Activated CD4-positive, alpha-beta memory T cell treated with anti-CD3 and anti-CD28 coated beads for 36 hours (primary cell): ENCODE measurements at places on chromosomes 7 and 10. TPM values are rescaled to one million over a fixed set of nuclear protein-coding genes. Genes with fewer than 3 reads are reported as not detected.

DNA sequence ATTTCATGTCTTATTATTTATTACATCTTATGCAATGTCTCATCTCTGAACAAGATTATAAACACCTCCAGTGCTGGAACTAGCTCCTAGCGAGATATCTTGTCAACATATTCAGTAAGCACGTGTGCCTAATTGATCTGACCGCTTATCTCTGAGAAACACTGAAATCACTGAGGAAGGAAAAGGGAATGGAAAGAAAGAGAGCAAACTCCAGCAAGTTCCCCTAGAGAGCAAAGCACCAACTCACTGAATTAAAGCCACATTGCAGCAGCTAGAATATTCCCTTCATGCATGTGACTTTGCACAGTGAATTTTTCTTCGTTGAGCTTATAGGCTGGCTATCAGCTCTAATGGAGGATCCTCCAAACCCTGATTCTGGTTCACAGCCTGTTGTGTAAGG is 177.1 kb upstream of the FRMD4A start:
- no peaks in the 10 kb centered on the region for H3K27me3 ChIP-seq
- H3K4me3 ChIP-seq, result no peak overlapping the region

GRCh38 chr10:43864656-43865055 is 216.0 kb upstream of the ZNF32 start:
- no peak for DNase-seq
- no peak overlapping the region for H3K4me3 ChIP-seq
- no peaks in the 10 kb centered on the region for H3K27me3 ChIP-seq
- H3K36me3 ChIP-seq, result no peaks in the 10 kb centered on the region
- H3K4me1 ChIP-seq, result peaks cover 6% of the 10 kb centered on the region
- no peak overlapping the region for H3K27ac ChIP-seq

- DNase-seq, result no peak
- H3K4me1 ChIP-seq, result peaks cover 14% of the 10 kb centered on the region
- peaks cover 27% of the 10 kb centered on the region for H3K27me3 ChIP-seq
- no peaks in the 10 kb centered on the region for H3K36me3 ChIP-seq
- H3K4me3 ChIP-seq, result peak overlapping the region; percentile 79
- no peak overlapping the region for H3K27ac ChIP-seq
These were observed 1.7 kb downstream of the SH3PXD2A start for GRCh38 chr10:103853428-103854264.

- no peak for DNase-seq
- no peaks in the 10 kb centered on the region for H3K4me1 ChIP-seq
- no peaks in the 10 kb centered on the region for H3K36me3 ChIP-seq
- H3K4me3 ChIP-seq, result no peak overlapping the region
- peaks cover 2% of the 10 kb centered on the region for H3K27me3 ChIP-seq
These were observed 63.5 kb downstream of the COBL start for GRCh38 chr7:51253157-51253556.

- no peaks in the 10 kb centered on the region for H3K36me3 ChIP-seq
- H3K27me3 ChIP-seq, result no peaks in the 10 kb centered on the region
- no peak for DNase-seq
- no peak overlapping the region for H3K4me3 ChIP-seq
- no peak overlapping the region for H3K27ac ChIP-seq
- H3K4me1 ChIP-seq, result no peaks in the 10 kb centered on the region
These were observed 127.5 kb downstream of the COL28A1 start for GRCh38 chr7:7408001-7408770.

DNA sequence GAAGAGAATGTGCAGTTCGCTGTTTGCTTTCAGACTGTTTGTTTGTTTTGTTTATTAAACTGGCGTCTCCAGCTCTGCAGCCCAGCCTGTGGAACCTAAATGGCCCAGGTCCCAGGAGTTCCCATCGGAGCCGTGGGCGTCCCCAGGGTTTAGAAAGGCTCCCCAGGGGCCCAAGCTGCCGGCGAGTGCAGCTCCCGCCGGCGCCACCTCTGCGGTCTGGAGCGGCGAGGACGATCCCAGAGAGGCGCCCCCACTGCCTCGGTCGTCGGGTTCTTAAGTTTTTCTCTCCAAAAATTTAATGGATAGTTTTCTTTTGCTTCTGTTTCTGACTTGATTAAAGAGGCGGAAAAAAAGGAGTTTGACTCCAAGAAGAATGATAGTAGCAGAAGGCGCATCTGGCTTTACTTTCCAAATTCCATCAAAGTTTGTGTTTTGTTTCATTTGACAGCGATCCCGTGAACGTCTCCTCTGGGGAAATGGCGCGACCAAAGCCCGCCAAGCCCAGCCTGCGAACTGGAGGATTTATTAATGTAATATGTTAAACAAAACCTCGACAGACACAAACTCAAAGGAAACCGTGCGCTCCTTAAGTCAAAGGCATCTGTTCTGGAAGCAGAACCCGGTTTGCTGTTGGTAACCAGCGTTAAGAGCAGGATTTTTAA is 718 bp upstream of the FZD1 start:
- no peaks in the 10 kb centered on the region for H3K36me3 ChIP-seq
- H3K27ac ChIP-seq, result no peak overlapping the region
- H3K4me3 ChIP-seq, result peak overlapping the region; percentile 64
- H3K4me1 ChIP-seq, result peaks cover 1% of the 10 kb centered on the region
- peaks cover 52% of the 10 kb centered on the region for H3K27me3 ChIP-seq
- DNase-seq, result no peak

- H3K27me3 ChIP-seq, result no peaks in the 10 kb centered on the region
- no peaks in the 10 kb centered on the region for H3K36me3 ChIP-seq
- H3K4me1 ChIP-seq, result no peaks in the 10 kb centered on the region
- H3K4me3 ChIP-seq, result no peak overlapping the region
- H3K27ac ChIP-seq, result no peak overlapping the region
- no peak for DNase-seq
These were observed 63.5 kb upstream of the BTBD16 start for GRCh38 chr10:122207596-122207995.

DNA sequence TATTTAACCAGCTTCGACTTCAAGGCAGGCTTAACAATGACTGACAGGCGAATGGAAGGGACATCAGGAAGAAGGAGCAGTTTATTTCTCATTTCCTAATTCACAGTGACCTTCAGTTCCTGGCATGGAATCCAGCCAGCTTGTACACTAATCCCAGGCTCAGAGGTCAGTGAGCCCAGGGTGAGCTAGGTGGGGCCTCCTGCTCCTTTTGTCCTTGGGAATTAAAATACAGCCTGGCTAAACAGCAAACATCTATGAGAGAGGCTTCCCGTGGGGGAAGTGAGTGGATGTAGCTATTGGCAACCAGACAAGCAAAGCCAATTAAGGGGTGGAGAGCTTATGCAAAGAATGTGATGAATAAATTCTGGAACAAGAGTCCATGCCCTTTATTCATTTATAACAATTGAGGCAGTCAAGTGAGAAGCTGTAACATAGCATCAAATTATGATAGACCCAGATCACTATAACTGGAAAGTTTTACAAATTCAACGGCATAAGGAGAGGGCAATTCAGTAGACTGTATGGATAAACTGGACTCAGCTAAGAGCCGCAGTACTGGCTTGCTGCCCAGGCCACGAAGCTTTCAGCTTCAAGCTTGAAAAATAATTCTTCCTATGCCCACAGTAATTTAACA is 57.1 kb downstream of the STK17A start:
- H3K36me3 ChIP-seq, result peaks cover 63% of the 10 kb centered on the region
- H3K4me3 ChIP-seq, result no peak overlapping the region
- DNase-seq, result no peak
- peak overlapping the region; percentile 60 for H3K27ac ChIP-seq
- no peaks in the 10 kb centered on the region for H3K27me3 ChIP-seq
- H3K4me1 ChIP-seq, result peaks cover 77% of the 10 kb centered on the region

- DNase-seq, result no peak
- H3K27ac ChIP-seq, result no peak overlapping the region
- H3K27me3 ChIP-seq, result peaks cover 37% of the 10 kb centered on the region
- peaks cover 2% of the 10 kb centered on the region for H3K36me3 ChIP-seq
These were observed 1.5 kb downstream of the MEST start for GRCh38 chr7:130493275-130493873.

- H3K4me3 ChIP-seq, result no peak overlapping the region
- no peaks in the 10 kb centered on the region for H3K36me3 ChIP-seq
- H3K27me3 ChIP-seq, result peaks cover 3% of the 10 kb centered on the region
- H3K27ac ChIP-seq, result no peak overlapping the region
- H3K4me1 ChIP-seq, result no peaks in the 10 kb centered on the region
These were observed 54.6 kb upstream of the TRIM24 start for GRCh38 chr7:138405496-138405895.

- no peak overlapping the region for H3K27ac ChIP-seq
- no peak for DNase-seq
- no peak overlapping the region for H3K4me3 ChIP-seq
- H3K4me1 ChIP-seq, result peaks cover 14% of the 10 kb centered on the region
- H3K27me3 ChIP-seq, result no peaks in the 10 kb centered on the region
These were observed 32.9 kb downstream of the GPER1 start for GRCh38 chr7:1120791-1121190.

DNA sequence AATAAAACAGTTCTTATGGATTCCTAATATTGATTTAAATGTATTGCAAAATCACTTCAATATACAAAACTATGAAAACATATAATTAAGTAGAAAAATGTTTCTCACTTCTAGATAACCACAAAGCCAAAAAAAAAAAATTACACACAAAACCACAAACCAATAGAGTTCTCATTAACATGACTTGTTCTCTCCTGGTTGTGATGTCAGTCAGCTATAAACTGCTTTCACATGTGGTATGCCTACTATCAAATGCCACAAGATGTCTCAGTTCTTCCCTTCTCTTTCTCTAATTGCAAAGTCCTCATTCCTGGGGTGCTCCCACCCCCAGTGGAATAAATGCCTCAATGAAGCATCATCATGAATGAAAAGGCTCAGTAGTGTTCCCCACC is 16.6 kb downstream of the GNAI1 start:
- no peak for DNase-seq
- no peak overlapping the region for H3K27ac ChIP-seq
- H3K4me1 ChIP-seq, result no peaks in the 10 kb centered on the region
- H3K4me3 ChIP-seq, result no peak overlapping the region
- no peaks in the 10 kb centered on the region for H3K27me3 ChIP-seq

GRCh38 chr10:13990392-13990805 is 340.3 kb downstream of the FRMD4A start:
- H3K27ac ChIP-seq, result no peak overlapping the region
- peaks cover 21% of the 10 kb centered on the region for H3K4me1 ChIP-seq
- no peak for DNase-seq
- no peaks in the 10 kb centered on the region for H3K27me3 ChIP-seq

DNA sequence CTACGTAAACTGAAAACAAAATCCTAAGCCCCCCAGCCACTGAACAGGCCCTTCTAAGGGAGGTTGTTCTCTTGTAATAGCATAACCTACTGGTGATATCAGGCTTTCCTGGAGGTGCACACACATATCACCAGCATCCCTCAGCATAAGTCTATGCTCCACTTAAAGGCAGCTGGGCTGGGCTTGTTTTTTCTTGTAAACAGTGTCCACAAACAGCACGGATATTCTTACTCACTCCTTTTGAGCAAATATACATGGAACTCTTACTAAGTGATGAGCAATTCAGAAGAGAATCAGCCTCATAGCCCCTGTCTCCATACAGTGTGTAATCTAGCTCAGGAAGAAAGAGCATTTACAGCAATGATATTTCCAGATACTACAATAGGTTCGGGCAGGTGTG is 2.4 kb downstream of the LRIT1 start:
- peaks cover 9% of the 10 kb centered on the region for H3K27me3 ChIP-seq
- H3K4me3 ChIP-seq, result no peak overlapping the region
- no peak for DNase-seq
- no peaks in the 10 kb centered on the region for H3K4me1 ChIP-seq

DNA sequence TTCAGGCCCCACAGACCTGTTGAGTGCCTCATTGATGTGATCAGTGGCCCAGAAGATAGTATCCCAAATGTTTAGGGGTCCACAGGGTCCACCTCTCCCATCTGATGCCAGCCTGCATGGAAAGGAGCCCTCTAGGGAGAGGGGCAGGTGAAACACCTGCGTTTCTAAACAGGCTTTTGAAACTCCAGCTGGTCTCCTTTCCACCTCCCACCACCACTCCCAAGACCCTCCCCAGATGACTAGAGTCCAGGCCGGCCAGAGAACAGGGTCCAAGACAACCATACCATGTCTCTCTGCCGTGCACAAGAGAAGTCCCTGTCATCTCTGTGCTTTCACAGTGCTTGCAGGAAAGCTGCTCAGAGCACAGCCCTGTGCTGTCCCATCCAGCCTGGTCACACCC is 105.0 kb upstream of the NANOS1 start:
- no peaks in the 10 kb centered on the region for H3K4me1 ChIP-seq
- H3K4me3 ChIP-seq, result no peak overlapping the region
- H3K36me3 ChIP-seq, result no peaks in the 10 kb centered on the region
- no peak for DNase-seq

- DNase-seq, result peak; percentile 39
- H3K4me1 ChIP-seq, result peaks cover 20% of the 10 kb centered on the region
- H3K36me3 ChIP-seq, result peaks cover 1% of the 10 kb centered on the region
- no peak overlapping the region for H3K4me3 ChIP-seq
- no peaks in the 10 kb centered on the region for H3K27me3 ChIP-seq
These were observed 15.1 kb downstream of the GPR146 start for GRCh38 chr7:1059200-1060091.

DNA sequence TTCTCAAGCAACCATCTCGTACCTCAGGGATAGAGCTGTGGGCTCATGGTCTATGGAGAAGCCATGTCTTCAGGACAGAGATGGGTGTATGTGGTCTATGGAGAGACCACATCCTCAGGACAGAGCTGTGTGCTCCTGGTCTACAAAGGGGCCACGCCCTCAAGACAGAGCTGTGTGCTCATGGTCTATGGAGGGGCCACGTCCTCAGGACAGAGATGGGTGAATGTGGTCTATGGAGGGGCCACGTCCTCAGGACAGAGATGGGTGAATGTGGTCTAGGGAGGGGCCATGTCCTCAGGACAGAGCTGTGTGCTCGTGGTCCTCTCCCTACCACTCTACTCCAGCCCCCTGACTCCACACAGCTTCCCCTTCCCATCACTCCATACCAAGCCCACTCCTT is 117.8 kb downstream of the WDR37 start:
- H3K27me3 ChIP-seq, result no peaks in the 10 kb centered on the region
- no peak overlapping the region for H3K27ac ChIP-seq
- H3K4me1 ChIP-seq, result no peaks in the 10 kb centered on the region
- DNase-seq, result no peak
- no peak overlapping the region for H3K4me3 ChIP-seq
- H3K36me3 ChIP-seq, result no peaks in the 10 kb centered on the region

GRCh38 chr10:6398399-6398798 is 181.7 kb downstream of the PRKCQ start:
- H3K27me3 ChIP-seq, result peaks cover 3% of the 10 kb centered on the region
- peaks cover 26% of the 10 kb centered on the region for H3K4me1 ChIP-seq
- H3K36me3 ChIP-seq, result peaks cover 3% of the 10 kb centered on the region
- no peak overlapping the region for H3K4me3 ChIP-seq
- no peak overlapping the region for H3K27ac ChIP-seq

- H3K27ac ChIP-seq, result no peak overlapping the region
- H3K27me3 ChIP-seq, result peaks cover 5% of the 10 kb centered on the region
- H3K4me1 ChIP-seq, result no peaks in the 10 kb centered on the region
- DNase-seq, result no peak
- H3K4me3 ChIP-seq, result no peak overlapping the region
- H3K36me3 ChIP-seq, result no peaks in the 10 kb centered on the region
These were observed 155.4 kb downstream of the LRMDA start for GRCh38 chr10:75586814-75587213.

GRCh38 chr7:5452470-5452899 is 28.9 kb upstream of the TNRC18 start:
- H3K27ac ChIP-seq, result no peak overlapping the region
- H3K4me3 ChIP-seq, result no peak overlapping the region
- peaks cover 4% of the 10 kb centered on the region for H3K27me3 ChIP-seq

Gene SHTN1
- total RNA-seq, result 0.53 TPM

Gene GLCCI1
- total RNA-seq, result 8.6 TPM

Gene GRID1
- not detected for total RNA-seq

Gene SPDYE16
- total RNA-seq, result 0.19 TPM

Gene EEPD1
- total RNA-seq, result 1.3 TPM

Gene TMEM130
- not detected for total RNA-seq

Gene CPXM2
- total RNA-seq, result not detected

Gene R3HCC1L
- 13.3 TPM for total RNA-seq

Gene FEZF1
- total RNA-seq, result not detected

Gene GNAI1
- 1.1 TPM for total RNA-seq
